ENCODE measurements at places on chromosomes 12 and 14.
A peak's percentile ranks its signal among the peaks of the same experiment; 100 is the strongest.

DNA sequence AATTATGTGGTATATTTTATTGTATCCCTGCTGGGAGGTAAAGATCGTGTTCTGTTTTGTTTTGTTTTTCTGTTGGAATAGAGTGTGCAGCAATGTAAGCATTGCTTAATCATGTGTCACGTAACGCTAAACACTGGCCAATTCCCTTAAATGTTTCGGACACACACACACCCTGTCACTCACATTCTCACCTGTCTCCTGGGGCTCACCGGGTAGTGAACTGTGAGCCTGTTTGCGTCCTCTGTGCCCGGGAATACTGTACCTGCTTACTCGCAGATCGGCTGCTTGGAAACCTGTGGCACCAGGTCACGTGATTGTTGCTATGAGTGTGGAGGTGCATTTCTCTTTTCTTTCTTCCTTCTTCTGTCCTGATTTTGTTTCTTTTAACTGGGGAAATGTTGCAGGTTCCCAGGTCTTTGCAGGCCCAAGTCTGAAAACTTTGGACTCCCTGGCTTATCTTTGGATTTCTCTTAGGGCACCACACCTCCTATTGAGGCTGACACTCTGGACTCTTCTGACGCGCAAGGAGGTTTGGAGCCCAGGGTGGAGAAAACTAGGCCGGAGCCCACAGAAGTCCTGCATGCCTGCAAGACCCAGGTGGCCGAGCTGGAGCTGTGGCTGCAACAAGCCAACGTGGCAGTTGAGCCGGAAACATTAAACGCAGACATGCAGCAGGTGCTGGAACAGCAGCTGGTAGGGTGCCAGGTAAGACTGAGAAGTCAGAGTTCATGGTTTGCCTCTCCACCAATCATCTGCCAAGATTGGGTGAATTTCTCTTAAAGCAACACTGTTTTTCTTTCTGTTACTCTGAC is 181.1 kb downstream of the ESR2 start:
- no peak for DNase-seq

DNA sequence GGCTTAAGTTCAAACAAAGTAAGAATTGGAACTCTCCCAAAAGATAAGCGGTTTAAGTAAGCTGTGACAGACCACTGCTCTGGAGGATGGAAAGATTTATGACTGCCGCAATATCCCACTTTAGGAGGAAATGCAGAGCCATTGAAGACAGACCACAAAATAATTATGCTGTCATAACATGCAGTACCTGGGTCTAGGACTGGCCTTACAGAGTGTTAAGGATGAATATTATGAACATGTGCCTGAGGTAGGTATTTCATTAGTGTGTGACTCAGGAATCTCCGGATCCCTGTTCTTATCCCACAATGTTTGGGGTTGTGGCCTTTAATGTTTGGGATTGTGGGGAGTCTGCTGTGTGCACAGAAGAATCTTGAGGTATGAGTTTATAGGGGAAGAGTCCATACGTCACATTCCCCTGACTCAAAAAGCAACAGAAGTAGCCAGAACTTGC is 114.9 kb downstream of the SAMD4A start:
- DNase-seq = peak; percentile 55

GRCh38 chr14:74599946-74600345 is 12.1 kb downstream of the LTBP2 start:
- no peak for DNase-seq

GRCh38 chr12:57241402-57242310 is 9.3 kb downstream of the STAC3 start:
- DNase-seq = no peak

GRCh38 chr14:96592591-96593386 is 90.6 kb downstream of the PAPOLA start:
- DNase-seq = peak; percentile 63

DNA sequence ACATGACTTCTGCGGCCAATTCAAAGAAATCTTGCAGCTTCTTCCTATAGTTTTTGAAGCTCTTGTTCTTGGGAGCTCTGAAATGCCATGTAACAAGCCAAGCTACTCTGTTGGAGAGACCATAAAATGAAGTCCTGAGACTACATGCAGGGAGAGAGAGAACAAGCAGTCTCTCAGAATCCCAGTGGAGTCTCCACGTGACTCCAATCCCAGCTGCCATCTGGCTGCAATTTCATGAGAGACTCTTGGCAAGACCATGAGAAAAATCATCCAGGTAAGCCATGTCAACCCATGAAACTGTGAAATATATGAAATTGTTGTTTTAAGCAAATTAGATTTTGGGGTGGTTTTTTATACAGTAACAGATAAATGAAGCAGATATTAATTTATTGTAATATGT is 54.4 kb downstream of the KLRG1 start:
- no peak for DNase-seq

DNA sequence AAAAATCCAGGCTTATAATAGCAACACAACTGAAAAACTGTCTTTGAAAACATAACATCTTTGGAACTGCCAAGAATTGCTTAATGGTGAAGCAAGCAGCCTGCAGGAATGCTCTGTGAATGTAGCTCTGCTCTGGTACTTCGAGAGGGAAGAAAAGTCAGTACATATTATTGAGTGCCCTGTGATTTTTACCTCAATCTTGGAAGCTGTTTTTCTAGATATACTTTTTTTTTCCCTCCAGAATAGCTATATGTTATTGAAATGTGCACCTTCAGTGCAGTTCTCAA is 508.1 kb downstream of the PCNX1 start:
- no peak for DNase-seq

DNA sequence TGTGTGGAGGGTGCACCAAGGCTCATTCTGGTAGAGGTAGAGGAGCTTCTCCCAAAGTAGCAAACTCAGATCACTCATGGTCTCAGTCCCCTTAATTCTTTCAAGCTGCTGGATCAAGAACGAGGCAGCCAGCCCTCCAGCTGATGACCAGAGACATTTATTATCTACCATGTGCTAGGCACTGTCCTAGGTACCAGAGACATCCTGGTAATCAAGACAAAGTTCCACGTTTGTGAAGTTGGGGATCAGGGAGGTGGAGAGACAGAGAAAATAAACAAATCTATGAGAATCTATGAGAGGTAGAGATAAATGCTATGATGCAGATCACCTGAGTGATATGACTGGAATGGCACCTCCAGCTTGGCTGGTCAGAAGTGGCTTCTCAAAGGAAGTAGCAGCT is 130.2 kb downstream of the CRADD start:
- no peak for DNase-seq

GRCh38 chr12:78864870-78865463 is 393 bp downstream of the SYT1 start:
- no peak for DNase-seq

- DNase-seq = no peak
Measured at GRCh38 chr14:30015489-30015888, 87.8 kb upstream of the PRKD1 start.

GRCh38 chr12:57765003-57765697 is 1.7 kb downstream of the CYP27B1 start:
- peak; percentile 49 for DNase-seq

DNA sequence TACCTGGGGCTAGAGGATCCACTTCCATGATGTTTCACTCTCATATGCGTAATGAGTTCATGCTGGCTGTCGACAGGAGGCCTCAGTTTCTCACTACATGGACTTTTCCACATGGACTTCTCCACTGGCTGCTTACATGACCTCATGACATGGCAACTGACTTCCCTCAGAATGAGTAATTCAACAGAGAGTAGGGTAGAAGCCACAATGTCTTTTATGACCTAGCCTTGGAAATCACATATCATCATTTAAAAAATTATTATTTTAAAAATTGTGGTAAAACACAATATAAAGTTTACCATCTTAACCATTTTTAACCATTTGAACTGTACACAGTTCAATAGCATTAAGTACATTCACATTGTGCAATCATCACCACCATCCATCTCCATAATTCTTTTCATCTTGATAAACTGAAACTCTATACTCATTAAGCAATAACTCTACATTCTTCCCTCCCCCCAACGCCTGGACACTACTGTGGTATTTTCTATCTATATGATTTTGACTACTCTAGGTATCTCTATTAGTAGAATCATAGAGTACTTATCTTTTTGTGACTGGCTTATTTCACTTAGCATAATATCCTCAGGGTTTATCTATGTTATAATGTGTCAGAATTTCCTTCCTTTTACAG is 144.5 kb downstream of the TGFB3 start:
- no peak for DNase-seq

- DNase-seq = no peak
Measured at GRCh38 chr12:123096741-123097140, 54.1 kb downstream of the PITPNM2 start.

DNA sequence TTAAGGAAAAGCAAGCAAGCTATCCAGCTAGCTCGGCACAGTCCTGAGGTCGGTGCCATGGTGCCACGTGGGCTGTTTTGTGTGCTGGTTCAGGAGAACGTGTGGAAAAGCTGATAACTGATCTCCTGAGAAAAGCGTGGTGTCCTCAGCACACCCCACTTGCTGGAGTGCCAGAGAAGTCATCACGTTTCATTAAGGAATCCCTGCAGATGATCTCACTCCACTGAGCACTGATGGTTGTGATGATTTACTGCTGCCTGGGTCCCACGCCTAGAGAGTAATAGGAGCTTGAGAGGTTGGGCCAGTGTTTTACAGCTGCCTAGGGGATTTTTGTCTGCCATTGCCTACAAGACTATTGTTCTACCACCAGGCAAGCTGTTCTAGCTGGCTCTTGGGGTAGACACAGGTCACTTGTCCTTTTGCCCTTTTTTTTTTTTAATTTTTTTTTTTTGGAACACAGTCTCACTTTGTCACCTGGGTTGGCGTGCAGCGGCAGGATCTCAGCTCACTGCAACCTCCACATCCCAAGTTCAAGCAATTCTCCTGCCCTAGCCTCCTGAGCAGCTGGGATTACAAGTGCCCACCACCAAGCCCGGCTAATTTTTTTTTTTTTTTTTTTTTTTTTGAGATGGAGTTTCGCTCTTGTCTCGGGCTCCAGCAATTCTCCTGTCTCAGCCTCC is 42.3 kb upstream of the EVL start:
- no peak for DNase-seq

DNA sequence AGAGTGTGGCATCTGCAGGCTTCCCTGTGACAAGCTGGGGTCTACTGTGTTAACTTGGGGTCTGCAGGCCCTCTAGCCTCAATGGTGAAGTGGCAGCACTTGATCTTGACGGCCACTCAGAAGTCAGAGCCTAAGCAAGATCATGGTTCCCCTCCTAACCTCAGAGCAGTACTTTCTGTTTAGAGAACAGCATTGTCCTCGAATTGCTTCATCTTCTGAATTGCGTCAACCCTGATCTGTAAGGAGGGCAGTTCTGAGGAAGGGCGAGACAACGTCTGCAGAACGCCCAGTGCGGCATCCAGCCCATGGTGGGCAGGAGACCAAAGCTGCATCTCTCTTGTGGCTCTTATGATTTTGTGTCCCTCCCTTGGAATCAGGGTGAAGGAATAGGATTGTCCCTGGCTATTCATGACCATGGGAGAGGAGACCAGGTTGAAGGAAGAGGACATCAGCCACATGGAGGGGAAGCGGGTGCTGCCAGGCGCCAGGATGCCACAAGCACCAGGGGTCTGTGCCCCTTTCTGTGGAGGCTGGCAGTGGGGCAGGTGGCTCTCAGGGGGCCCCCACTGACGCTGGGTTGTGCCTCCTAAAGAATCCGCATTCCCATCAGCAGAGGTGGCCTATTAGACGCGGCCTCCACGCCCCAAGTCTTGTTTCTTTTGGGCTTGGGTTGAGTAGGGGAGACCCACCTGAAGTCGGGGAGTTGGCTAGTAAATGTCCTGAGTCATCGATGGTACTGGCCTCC is 2.2 kb downstream of the SERPINA9 start:
- DNase-seq = no peak

DNA sequence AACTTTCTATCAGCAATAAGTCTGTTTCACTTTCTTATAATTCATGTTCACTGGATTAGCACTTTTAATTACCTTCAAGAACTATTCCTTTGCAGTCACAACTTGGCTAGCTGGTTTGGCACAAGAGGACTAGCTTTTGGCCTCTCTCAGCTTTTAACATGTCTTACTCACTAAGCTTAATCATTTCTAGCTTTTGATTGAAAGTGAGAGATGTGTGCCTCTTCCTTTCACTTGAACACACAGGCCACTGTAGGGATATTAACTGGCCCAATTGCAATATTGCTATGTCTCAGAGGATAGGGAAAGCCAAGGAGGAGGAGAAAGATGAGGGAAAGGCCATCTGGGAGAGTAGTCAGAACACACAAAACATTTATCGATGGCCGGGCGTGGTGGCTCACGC is 92.7 kb downstream of the PRICKLE1 start:
- no peak for DNase-seq

- no peak for DNase-seq
Measured at GRCh38 chr12:103809154-103809553, 31.9 kb downstream of the NT5DC3 start.

- no peak for DNase-seq
Measured at GRCh38 chr12:131711551-131712205, 788 bp downstream of the SFSWAP start.

- DNase-seq = no peak
Measured at GRCh38 chr14:101920271-101920670, 44.1 kb upstream of the DYNC1H1 start.

- no peak for DNase-seq
Measured at GRCh38 chr14:97791906-97792305, 994.7 kb downstream of the VRK1 start.

DNA sequence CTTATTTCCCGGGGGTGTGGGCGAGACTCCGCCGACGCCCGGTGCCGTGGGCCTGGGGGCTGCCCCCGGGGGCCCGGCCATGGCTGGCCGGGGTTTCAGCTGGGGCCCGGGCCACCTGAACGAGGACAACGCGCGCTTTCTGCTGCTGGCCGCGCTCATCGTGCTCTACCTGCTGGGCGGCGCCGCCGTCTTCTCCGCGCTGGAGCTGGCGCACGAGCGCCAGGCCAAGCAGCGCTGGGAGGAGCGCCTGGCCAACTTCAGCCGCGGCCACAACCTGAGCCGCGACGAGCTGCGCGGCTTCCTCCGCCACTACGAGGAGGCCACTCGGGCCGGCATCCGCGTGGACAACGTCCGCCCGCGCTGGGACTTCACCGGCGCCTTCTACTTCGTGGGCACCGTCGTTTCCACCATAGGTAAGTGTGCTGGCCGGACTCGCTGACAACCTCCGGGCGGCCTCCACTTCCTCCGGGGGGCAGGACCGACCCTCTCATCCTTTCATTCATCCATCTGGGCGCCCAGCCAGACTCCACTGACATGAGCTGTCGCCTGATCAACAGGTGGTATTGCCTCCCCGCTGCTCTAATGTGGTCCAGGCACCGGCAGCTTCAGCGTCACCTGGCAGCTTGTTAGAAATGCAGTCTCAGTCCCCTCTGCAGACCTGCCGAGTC is 467 bp downstream of the KCNK13 start:
- DNase-seq = peak; percentile 43

GRCh38 chr14:76514213-76514998 is 138.5 kb downstream of the ESRRB start:
- DNase-seq = peak; percentile 44

- DNase-seq = peak; percentile 24
Measured at GRCh38 chr12:107519906-107520859, 165.4 kb upstream of the PWP1 start.
